ENCODE measurements at places on chromosomes 7 and 10. TPM values are rescaled to one million over a fixed set of nuclear protein-coding genes. Genes with fewer than 3 reads are reported as not detected.
A peak's percentile ranks its signal among the peaks of the same experiment; 100 is the strongest.

Gene SCD
- polyA plus RNA-seq: 27.4 TPM

Gene ZNF248
- polyA plus RNA-seq: 40.9 TPM

- H3K4me3 ChIP-seq: no peak overlapping the region
- no peaks in the 10 kb centered on the region for H3K27me3 ChIP-seq
- DNase-seq: no peak
- H3K36me3 ChIP-seq: no peaks in the 10 kb centered on the region
- peak overlapping the region; percentile 28 for H3K27ac ChIP-seq
Measured at GRCh38 chr10:30862486-30862885, 169.2 kb downstream of the ZNF438 start.

DNA sequence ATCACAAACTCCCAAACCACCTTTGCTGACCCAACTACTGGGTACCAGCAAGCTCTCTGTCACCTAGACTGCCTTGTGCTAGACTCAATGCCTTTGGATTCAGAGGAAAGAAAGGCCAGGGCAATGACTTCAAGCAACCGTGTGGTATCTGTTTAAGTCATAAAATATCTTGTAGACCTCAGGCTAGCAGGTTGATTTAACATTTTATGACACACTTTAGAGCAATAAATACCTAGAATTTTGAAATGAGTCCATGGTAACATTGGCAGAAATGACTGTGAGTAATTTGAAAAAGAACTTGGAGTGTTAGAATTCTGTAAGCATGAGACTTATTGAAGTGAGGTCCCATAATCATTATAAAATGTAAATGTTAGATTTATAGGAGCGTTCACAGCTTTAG, 87.2 kb downstream of the TWIST1 start:
- H3K36me3 ChIP-seq: no peaks in the 10 kb centered on the region
- H3K27me3 ChIP-seq: no peaks in the 10 kb centered on the region
- H3K4me1 ChIP-seq: no peaks in the 10 kb centered on the region
- DNase-seq: no peak
- no peak overlapping the region for H3K4me3 ChIP-seq
